ENCODE measurements at places on chromosomes 2 and 18.

- no peak for DNase-seq
These were observed 30.1 kb downstream of the IMPA2 start for GRCh38 chr18:12011199-12011956.

DNA sequence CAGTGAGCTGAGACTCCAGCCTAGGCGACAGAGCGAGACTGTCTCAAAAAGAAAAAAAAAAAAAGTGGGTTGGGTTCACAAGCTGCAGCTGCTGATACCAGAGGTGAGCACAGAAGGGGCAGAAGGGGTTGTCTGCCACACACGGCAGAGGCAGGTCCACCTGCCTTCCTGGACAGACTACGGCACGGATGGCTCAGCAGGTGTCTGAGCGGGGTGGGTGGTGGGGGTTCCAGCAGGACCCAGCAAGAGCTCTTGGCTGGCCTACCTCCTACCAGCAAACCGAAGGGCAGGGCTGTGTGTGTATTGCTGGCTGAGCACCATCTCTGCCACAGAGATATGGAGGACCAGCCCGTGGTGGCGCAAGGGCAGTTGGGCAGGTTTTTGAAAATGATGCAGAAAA lies 130.4 kb upstream of the ASB18 start:
- no peak for DNase-seq

DNA sequence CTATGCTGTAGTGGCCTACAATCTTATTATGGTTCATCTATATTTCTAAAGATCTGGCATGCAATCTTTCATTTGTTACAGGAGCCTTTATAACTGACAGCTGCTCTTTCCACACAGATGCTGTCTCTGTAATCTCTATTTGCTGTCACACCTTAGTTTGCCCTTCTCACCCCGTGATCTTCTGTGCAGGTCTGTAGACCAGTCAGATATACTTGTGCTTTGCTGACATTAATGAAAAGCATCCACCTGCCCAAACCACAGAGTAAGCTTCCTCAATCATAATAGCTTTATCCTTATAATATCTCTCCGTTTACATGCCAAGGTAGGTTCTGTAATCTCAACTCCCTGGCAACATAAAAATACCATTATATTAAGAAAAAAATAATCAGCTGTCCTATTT lies 122.4 kb downstream of the GRB14 start:
- DNase-seq: no peak

DNA sequence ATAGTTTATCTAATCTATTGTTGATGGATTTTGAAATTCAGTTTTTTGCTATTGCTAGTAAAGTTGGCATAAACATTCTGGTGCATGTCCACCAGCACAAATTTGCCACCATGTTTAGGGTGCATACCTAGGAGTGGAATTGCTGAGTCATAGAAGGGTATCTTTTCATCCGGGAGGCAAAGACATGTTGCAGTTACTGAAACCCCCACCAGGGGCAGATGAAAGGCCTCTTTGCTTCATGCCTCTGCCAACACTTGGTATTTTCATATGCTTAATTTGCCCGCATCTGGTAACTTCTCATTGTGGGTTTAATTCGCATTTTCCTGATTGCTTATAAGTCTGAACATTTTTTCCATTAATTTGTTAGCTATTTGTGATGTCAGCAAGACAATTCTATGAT lies 8.2 kb downstream of the DCC start:
- peak; percentile 61 for DNase-seq

DNA sequence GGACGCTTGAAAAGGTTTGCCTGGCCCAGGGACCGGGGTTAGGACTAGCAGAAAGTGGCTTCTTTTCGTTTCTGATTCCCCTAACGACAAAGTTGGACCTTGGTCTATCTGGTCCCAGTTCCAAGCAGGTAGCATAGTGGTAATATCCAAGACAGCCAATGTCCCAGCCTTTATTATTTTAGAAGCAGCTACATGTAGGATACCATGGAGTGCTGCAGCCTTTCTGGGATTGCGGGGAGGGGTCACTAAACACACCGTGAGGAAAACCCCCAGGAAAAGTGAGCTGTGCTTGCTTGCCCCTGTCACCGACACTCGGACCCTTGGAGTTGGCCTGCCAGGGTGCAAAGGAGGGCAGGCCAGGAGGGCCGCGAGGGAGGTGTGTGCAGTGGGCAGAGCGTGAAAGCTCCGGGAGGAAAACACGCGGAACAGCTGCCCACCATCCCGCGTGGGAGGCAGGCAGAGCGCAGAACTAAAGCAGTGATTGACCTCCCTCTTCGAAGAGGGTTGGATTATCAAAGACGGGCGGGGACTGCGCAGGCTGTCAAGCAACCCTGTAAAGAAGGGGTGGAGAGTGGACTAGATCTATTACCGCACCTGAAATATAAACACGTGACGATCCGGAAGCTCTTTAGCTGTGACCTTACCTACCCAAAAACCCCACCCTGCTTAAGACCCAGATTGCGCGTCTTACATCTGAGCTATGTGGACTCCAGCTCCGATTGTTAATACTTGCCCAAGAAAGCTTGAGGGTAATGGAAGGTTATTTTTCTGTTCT lies 624 bp upstream of the MAP4K3 start:
- DNase-seq: peak; percentile 28

DNA sequence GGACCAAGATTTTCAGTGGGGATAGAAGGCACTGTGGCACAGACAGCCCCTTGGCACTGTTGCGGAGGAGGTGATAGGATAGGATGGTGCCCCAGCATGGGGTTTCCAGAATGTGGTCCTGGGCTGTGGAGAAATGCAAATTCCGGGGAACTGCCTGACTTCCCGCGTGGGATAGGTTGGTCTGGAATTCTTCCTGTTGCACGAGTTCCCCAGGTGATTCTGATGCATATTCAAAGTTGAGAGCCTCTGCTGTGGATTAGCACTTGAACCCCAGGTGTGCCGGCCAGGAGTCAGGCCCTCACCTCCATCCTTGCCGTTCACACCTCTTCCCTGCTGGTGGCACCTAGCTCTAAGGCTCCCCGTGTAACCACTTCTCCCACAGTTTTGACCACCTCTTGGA lies 15.5 kb downstream of the NCK2 start:
- no peak for DNase-seq

GRCh38 chr2:219662566-219662965 lies 35.1 kb downstream of the SLC4A3 start:
- DNase-seq: no peak

DNA sequence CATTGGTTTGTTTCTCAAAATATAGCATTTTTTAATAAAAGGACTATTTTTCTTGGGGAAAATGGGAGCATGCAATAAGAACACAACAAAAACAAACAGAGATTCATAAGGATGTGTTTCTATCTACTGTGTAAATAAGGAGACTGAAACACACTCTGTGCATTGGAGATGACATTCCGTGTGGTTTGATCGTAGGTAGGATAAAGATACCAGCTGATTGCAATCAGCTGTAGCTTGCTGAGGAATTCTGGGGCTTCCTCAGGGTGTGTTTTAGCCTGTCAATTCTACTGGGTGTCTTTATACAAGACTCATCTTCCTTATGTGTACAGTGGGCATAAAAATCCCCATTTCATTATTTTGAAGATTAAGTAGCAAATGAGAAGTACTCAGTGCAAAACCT lies 591.6 kb downstream of the DSC3 start:
- DNase-seq: no peak

GRCh38 chr2:135563793-135564192 lies 32.5 kb downstream of the R3HDM1 start:
- DNase-seq: peak; percentile 87

- DNase-seq: no peak
These were observed 103.3 kb downstream of the TMEFF2 start for GRCh38 chr2:192091476-192091875.

GRCh38 chr2:239467956-239468490 lies 67.2 kb upstream of the HDAC4 start:
- DNase-seq: no peak

Measured in HT1080 (cell line).